ENCODE measurements at places on chromosomes 12 and 14.

DNA sequence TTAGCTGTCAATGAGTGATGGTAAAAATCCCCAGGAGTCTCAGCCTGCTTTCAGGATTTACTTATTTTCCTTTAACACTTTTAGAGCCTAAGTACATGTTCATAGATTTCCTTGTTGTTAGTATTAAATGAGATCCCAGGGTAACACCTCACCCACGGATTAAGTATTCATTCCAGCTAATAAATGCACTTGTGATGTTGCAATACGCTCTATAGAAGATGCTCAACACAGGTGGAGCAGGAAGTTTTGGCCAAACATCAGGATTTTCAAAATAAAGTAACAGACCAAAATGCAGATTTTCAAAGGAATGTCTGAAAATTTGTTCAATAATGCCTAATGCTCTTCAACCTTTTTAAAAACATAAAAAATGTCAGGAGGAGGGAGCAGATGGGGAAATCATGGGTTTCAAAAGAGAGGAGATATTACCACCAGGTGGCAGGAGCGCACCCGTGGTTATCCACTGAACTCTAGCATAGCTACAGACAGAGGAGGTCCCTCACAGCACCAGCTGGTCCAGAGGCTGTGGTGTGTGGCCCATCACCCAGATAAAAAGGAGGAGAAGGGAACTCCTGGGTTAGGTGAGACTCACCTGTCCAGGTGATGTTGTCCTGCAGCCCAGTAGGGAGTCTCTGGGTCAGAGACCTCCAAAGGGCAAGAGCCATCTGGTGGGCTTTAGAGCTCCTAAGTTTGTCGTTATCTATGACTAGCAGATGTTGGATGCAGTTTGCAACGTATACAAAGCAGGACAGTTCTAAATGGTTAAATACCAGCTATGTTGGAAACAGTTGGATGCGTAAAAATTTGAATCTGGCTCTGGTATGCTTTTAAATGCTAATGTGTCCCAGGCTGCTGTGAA is 1158.4 kb upstream of the TMEM132C start:
- DNase-seq = peak; percentile 57

DNA sequence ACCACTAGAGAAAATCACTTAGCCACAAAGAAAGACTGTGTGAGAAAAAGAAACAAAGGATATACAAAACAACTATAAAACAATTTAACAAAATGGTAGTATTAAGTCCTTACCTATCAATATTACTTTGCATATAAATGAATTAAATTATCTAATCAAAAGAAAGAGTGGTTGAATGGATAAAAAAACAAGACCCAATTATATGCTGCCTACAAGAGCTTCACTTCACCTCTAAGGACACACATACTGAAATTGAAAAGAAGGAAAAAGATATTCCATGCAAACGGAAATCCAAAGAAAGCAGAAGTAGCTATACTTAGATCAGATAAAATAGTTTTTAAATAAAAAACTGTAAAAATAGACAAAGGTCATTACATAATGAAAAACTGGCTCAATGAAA is 134.9 kb upstream of the CCDC196 start:
- no peak for DNase-seq

GRCh38 chr12:10221846-10222245 is 9.2 kb downstream of the GABARAPL1 start:
- DNase-seq = no peak

DNA sequence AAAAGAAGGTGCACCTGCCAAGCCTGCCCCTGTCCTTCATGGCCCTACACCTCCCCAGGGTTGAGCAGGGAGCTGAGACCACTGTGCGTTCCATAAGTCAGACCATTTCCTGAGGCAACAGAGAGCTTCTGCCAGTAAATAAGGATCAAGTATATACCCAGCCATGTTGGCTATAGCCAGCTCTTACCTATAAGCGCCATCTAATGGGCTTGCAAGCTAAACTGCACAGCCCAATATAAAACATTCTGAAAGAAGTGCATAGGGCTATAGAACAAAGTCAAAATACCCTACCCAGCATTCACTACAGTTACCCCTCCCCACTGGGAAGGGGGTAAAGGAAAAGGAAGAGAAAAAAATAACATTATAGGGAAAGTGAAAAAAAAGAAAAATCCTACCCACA is 59.3 kb upstream of the SCAF11 start:
- no peak for DNase-seq

DNA sequence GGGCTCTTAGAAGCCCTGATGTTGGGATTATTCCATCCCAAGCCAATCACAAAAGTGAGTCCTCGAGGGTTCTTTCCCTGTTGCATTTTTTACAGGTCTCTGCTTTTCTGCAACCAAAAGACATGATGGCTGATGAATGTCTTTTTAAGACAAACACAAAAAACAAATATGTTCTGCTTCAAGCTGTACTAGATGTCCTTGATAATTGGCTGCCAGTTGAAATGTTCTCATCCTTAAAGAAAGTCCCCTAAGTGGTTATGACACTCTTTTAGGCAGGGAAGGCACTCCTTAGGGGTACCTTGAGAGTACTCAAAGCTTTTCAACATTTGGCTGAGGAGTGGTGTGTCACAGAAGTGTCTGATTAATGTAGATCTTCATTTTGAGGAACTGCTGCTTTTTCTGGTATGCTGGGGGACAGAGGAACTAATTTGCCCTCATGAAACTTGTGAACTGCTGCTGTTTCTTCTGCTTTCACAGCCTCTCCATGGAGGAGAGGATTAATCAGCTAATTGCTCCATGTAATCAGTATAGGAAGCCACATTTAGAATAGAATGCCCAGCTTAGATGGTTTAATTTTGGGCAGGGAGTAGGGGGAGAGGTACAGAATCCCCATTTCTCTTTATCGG is 22.8 kb upstream of the IGF1 start:
- no peak for DNase-seq
